Cardiac fibroblast (primary cell): ENCODE measurements at places on chromosomes 6 and 20.

- peak; percentile 76 for DNase-seq
Observed at GRCh38 chr6:2931970-2932748, 29.1 kb upstream of the SERPINB9 start.

DNA sequence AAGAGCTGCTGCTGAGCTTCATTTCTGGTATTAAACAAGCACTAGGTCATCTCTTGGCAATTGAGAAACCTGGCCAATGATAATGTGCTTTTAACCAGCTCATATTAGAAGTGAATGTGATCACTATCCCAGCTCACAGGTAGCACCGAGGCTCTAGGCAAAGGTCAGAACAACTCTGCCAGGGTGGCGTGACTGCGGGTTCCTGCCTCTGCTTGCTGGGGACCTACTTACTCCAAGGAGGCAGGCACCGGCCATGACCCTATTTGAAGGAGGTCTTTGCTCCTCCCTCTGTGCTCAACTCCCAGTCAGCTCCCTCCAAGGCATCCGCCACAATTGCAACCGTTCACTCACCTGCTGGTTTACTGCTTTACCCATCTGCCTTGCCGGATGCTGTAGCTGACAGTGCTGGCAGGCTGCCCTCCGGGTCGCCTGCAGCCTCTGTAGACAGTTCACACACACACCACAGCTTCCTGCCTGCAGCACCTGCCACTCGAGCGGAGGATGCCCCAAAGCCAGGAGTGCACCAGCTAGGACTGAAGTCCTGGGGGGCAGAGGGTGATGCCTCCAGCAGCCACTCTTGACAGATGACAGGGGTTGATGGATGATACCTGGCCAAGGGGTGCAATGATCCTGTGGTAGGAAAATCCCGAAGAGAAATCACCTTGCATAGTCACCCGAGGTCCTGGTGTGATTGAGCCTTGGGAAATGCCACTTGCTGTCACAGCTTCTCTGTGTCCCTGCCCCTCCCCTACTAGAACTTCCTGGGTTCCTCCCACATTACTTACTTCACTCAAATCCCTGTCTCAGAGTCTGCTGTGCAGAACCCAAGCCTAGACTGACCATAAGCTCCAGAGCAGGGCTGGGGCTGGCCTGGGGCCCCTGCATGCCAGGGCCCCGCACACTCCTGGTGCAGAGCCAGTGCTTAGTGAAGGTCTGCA, 8.8 kb upstream of the VSX1 start:
- no peak for DNase-seq

DNA sequence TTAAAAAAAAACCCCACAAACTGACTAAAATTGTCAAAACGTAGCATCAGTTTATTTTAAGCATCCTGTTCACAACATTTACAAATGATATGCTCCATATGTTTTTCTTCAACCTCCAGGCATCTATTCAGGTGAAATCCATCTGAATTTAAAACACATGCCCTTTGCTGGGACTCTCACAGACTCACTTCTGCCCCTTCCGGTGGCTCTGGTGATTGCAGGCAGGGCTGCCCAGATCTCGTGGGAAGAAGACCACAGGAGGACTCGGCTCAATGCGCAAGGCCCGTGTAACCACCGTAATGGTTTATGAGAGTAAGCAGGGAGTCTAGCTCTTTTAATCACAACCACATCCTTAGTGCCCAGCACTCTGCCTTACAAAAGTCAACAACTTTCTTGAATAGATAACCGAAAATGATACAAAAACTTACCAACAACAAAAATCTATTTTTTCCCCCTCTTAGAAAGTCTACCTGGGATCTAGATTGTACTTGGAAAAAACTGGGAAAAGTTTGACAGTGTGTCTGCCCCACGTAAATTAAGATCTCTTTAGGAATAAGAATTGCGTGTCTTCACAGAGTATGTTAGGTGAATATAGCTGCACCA, 139.1 kb downstream of the KIF16B start:
- DNase-seq = peak; percentile 31

GRCh38 chr6:43494321-43494720, 15.8 kb downstream of the LRRC73 start:
- no peak for DNase-seq

- DNase-seq = no peak
Observed at GRCh38 chr6:91540902-91541301, 954.0 kb upstream of the MAP3K7 start.

GRCh38 chr6:37994223-37994622, 174.7 kb downstream of the ZFAND3 start:
- peak; percentile 62 for DNase-seq

DNA sequence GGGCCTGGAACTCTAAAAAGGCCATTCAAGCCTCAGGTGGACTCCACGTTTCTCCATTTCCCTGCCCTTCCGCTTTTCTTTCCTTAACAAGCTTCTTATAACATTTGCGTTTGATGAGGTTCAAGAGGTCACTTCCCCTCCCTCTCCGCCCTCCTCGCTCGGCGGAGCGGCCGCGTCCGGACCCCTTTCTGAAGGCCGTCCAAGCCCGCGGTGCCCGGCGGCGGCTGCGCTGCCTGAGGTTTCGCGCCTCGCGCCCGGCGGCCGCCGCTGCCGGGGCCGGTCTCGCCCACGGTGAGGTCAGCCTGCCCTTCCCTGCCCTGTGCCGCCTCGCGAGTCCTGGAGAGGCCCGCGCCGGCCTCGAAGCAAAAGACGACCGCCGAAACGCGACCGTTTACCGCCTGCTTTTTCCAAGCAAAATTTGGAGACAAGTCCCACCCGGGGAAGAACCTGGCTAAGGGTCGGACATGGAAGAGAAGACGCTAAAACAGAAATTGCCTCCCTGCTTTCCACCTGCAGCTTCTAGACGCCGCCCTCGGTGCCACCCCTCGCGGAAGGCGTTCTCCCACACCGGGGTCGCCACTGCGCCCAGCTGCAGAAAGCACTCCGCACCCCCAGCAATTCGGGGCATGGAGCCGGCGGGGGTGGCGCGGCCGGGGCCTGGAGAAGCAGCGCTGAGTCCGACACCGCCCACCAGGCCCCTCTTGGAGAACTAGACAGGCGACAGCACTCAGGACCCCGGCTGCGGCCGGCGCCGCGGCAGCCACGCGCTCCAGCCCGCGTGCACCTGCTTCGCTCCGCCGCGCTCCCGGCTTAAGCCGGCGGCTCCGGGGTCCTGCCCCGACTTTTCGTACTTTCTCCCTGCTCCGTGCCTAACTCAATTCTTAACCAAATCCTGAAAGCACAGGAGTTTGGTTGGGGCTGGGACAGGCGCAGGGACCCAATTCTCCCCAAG, 11.0 kb upstream of the FOXF2 start:
- DNase-seq = no peak

DNA sequence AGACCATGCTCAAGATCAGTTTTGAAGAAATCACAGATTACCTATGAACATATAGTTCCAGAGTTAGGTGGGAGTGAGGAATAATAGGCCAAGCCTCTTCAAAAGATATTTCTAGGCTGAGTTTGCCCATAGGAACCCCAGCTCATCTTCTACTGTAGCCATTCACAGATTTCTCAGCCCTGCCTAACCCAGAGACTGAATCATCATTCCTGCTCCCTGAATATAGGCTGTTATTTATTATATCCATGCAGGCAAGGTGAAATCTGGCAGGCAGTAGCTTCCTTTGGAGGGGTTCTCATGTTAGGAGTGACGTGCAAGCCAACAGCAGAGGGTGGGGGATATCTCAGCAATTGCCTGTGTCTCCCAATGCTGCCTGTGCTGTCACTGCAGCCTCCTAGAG, 25.6 kb upstream of the ADGRF4 start:
- no peak for DNase-seq

DNA sequence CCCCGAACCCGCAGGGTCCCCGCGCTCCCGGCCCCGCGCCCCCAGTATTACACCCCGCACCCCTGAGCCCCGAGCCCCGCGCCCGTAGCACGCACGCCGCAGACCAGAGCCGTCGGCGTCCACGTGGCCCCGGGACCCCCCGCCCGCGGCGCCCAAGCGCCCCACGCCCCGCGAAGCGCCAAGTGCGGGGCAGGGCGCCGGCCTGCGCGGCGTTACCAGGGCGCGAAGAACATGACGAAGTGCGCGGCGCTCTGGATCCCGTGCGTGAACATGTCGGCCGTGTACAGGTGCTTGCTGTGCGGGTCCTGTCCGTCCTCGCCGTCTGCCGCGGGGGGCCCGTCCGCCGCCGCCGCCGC, 312 bp downstream of the TXNDC5 start:
- no peak for DNase-seq

DNA sequence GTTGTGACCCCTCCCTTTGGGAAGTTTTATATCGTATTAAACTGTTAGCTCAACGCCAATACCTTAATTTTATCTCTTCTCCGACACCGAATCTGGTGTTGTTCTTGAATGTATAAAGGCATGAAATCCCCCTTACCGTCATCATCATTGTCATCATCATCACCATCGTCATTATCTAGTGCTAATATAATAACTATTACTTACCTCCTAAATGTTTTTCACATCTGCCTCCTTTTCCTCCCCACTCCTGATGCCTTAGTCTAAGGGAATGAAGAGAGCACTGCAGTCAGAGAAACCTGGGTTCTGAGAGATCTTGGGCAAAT, 677 bp upstream of the ZBTB24 start:
- DNase-seq = no peak

DNA sequence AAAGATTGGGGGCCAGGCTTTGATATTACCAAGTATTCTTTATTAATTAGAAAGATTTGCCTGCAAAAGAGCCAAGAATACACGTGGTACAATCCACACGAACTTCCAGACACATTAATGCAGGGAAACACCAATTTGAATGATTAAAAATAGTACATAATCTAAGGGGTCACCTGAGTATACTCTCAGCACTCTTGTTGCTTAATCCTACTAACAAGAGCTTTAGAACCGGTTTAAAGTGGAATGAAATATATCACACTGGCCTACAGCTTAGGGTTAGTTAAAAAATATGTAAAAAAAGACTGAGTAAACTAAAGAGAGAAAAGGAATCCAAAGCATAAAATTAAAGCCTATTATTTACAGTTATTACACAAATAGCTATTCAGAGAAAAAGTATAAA, 49.0 kb downstream of the COL9A1 start:
- DNase-seq = no peak

- no peak for DNase-seq
Observed at GRCh38 chr6:32488083-32488482, 42.0 kb downstream of the HLA-DRB5 start.

DNA sequence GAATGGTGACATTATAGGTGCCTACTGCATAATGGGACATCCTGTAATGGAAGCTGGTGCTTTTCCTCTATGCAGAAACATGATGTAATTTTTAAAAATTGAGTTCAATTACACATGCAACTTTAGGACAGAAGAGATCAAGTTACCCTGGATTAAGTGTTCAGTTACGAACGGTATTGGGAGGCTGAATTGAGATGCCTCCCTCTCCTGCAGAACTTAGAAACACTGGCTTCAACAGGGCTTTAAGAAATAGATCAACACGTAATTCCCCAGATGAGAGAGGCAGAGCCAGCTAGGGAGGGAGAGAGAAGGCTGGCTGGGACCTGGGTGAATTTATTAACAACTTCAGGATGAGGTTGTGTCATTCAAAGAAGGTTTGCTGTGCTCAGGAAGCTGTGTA, 232.8 kb downstream of the CDH26 start:
- no peak for DNase-seq

GRCh38 chr6:4965562-4966389, 38.1 kb downstream of the RPP40 start:
- DNase-seq = no peak

DNA sequence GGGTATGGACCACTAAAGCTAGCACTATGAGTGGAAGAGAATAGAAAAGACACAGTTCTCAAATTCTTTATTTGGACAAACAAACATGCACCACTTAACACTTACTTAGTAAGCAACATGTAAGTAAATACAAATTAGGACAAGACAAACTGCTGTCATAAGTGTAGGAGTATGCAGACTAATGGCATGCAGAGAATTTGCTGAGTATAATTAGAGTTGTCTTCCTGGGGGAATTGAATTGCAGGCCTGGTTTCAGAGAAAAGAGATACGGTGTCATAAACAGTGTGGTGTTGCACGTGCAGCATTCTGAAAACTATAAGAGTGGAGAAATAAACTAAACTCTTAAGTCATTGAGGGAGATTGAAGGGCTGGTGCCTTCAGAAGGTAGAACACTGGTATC, 125.2 kb upstream of the EYA4 start:
- no peak for DNase-seq

DNA sequence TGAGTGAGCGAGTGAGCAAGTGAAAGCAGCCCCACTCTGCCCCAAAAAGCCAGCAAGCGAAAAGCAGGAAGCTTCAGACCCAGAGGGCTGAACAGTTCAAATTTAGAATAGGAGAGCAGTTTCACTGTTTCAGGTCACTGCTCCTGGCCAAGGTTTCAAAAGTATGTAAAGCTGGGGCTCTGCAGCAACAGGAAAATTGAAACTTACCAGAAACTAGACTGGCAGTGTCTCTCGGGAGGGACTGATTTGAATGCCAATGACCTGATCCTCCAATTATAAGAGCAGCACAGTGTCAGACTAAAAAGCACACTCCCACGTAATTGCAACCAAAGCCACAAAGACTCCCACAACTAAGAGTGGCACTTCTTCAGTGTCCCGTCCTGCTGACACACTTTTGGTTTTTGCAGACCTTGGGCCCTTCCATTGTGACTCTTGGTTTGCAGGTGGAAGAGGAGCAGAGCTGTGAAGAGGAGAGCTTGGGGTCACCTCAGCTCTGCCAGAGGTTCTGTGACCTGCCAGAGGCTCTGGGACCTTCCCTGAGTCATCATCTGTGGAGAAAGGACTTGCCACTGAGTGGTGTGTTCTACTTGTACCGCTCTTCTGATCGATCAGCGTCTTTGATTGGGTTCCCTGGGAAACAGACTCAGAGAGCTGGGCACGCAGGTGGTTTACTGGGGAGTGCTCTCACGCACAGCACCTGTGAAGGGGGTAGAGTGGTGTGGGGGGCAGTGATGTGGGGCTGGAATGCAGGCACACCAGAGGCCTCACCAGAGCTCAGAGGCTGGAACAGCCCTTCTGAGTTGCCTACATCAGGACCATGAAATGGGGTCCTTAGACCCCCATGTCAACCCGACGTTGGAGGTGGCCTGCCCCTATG, 52.7 kb upstream of the PTGIS start:
- no peak for DNase-seq

GRCh38 chr20:5222919-5223634, 93.7 kb downstream of the PROKR2 start:
- DNase-seq = peak; percentile 73

GRCh38 chr6:104969785-104970581, 13.1 kb downstream of the LIN28B start:
- DNase-seq = no peak

DNA sequence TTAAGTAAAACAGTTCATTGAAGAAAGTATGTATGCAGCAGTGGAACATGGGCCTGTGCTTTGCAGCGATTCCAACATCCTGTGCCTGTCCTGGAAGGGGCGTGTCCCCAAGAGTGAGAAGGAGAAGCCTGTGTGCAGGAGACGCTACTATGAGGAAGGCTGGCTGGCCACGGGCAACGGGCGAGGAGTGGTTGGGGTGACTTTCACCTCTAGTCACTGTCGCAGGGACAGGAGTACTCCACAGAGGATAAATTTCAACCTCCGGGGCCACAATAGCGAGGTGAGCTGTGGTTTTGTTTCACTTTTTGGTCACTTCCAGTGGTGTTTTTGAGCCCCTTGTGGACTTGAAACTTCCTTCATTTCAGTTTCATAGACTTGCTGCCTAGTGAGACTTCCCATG, 1.7 kb downstream of the TULP4 start:
- DNase-seq = no peak
